Brain pericyte (primary cell): ENCODE measurements at places on chromosomes 2 and 18.

DNA sequence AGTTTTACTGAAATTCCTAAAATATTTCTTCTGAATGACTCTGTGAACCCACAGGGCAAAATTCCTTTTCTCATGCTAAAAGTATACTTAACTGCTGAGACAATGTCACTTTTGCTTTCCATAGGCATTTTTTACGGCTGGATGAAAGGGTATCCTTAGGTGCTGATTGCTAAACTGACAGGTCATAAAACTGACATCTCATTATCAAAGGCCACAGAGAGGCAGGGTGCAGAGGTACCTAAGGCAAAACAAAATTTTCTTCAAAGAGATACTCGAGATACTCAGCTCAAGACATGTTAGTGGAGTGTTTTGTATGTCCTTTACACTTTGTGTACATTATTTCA is 62.0 kb upstream of the WDR75 start:
- DNase-seq: no peak

GRCh38 chr2:191678437-191679100 is 633 bp downstream of the NABP1 start:
- DNase-seq: no peak

GRCh38 chr18:46542545-46542944 is 114.5 kb downstream of the LOXHD1 start:
- no peak for DNase-seq

GRCh38 chr2:86038291-86039081 is 67.2 kb downstream of the POLR1A start:
- DNase-seq: no peak

DNA sequence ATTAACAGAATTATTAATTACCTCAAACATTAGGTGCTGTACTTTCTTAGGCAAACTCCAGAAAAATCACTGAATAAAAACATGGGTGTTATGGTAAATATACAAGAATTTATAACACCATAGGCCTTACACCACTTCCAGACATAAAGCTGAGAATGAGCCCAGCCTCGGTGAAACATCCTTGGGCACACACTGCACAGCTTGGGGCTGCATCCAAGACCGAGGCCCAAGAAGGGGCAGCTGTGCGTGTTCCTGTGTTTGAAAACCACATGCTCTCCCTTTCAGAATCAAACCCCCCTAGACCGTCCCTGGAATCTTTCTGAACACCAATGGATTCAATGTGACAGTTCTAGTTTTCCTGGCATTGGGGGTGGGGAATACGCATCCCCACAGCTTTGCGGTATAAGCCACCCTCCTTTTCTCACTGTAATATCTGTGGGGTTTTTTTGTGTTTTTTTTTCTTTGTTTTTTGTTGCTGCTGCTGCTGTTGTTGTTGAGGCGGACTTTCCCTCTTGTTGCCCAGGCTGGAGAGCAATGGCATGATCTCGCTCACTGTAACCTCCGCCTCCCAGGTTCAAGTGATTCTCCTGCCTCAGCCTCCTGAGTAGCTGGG is 12.9 kb downstream of the ERFE start:
- DNase-seq: no peak

DNA sequence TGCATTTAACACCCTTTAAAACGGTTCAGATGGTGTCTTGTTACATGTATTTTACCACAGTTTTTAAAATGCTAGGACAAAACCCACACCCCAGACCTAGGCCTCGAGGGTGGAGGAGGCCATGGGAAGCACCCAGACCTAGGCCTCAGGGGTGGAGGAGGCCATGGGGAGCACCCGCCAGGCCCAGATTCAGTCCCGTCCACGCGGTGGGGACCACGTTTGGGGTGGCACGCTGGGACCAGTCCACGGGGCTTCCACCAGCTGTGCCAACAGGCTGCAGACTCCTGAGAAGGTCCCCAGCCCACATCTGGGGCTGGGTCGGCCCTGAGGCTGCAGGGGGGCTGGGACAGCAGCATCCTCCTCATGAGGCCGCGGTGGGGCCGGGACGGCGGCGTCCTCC is 63.4 kb downstream of the SLC66A2 start:
- no peak for DNase-seq

DNA sequence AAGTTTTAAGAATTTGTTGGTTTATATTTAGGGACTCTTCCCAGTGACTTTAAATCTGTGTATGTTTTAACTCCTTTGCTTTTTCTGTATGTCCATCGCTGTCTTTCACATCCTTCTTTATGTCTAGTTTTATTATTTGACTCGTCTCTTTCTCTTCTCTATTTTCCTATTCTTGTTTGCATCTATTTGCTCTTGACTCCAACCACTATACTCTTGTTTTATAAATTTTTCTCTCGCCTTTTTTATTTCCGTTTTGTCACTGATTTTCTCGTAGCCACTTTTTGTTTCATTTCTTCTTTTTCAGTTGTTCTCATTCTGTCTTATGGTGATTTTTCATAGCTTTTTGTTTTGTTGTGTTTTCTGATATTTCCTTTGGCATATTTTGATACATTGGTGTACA is 170.5 kb upstream of the NETO1 start:
- no peak for DNase-seq

- no peak for DNase-seq
These were observed 14.3 kb downstream of the ARHGEF4 start for GRCh38 chr2:130850788-130851623.

DNA sequence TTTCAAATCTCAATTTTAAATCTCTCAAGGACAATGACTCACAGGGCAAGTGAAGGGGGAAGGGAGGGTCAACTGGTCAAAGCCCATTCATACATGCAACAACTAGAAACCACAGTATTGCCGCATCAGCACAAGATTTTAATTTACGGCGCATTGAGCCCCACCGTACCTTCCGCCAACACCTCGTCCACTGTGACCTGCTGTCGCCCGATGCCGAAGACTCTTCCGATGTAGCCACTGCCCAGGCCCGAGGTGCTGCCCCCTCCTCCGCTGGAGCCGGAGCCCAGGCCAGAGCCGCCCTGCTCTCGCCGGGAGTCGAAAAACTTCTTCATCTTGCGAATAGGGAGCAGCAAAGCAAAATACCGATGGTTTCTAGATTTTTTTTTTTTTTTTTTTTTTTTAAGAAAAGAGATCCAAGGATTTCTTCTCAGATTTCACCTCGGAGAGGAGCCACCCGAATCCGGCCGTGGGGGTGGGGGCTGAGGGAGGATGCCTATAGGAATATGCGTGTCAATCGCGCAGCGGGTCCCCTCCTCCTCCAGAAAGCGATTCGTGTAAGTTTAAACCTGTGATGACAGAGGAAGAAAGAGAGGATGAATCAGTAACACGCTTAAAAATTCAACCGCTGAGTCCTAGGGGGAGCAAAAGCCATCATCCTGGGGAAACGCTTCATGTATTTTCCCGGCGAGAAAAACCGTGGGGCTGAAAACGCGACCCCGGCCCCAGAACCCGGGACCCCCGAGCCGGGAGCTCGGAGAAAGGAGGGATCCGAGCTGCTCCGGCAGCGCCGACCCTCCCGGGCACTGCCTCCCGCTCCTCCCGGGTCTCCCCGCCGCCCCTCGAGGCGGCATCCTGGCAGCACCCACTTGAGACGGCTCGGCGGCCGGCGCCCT is 584 bp downstream of the AAK1 start:
- peak; percentile 44 for DNase-seq

DNA sequence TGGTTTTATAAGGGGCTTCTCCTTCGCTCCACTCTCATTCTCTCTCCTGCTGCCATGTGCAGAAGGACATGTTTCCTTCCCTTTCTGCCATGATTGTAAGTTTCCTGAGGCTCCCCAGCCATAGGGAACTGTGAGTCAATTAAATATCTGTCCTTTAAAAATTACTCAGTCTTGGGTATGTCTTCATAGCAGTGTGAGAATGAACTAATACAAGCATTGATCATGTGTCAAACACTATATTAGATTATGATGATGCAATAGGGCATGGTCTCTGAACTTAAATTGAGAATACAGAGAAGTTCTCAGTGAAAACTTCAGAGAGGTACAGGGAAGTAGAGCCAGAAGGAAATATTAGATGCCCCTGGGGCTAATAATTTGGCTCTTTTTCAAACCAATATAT is 5.9 kb upstream of the MAP4K3 start:
- DNase-seq: no peak

GRCh38 chr2:172089633-172090032 is 4.3 kb downstream of the DLX1 start:
- DNase-seq: no peak
